ENCODE measurements at places on chromosomes 11 and 22. TPM values are rescaled to one million over a fixed set of nuclear protein-coding genes. Genes with fewer than 3 reads are reported as not detected.

KCNQ1 gene
- total RNA-seq = 2.7 TPM

SYT8 gene
- total RNA-seq = 1.2 TPM

OR51E1 gene
- total RNA-seq = 0.25 TPM

MB gene
- not detected for total RNA-seq

LPXN gene
- 24.3 TPM for total RNA-seq

HEPHL1 gene
- 1.7 TPM for total RNA-seq

APOL1 gene
- total RNA-seq = 28.5 TPM

SLC37A2 gene
- total RNA-seq = 22.6 TPM

POLR2F gene
- 57.9 TPM for total RNA-seq

TSG101 gene
- 46.4 TPM for total RNA-seq

MS4A6A gene
- total RNA-seq = 30.7 TPM

SCN3B gene
- total RNA-seq = 3.2 TPM

DNA sequence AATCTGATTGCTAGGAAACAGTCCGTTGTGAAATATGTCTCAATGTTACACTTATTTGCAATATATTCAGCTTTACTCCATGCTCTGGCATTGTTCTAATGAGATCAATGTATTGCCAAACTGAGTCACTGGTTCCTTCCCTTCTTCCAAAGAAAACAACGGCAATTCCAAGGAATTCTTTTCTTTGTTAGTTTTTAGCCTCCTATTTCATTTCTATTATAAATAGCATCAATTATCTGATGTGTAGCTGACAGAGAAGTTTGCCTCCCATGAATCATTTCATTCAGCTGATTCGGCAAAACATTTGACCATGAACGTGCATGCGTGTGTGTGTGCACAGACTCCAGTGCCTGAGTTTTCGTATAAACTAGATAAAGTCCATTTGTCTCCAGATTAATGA is 346.8 kb downstream of the ETS1 start:
- no peak for DNase-seq

- no peak for DNase-seq
Measured at GRCh38 chr22:28952857-28953256, 69.5 kb downstream of the ZNRF3 start.

- DNase-seq = no peak
Measured at GRCh38 chr22:19599004-19599403, 74.8 kb upstream of the CLDN5 start.

DNA sequence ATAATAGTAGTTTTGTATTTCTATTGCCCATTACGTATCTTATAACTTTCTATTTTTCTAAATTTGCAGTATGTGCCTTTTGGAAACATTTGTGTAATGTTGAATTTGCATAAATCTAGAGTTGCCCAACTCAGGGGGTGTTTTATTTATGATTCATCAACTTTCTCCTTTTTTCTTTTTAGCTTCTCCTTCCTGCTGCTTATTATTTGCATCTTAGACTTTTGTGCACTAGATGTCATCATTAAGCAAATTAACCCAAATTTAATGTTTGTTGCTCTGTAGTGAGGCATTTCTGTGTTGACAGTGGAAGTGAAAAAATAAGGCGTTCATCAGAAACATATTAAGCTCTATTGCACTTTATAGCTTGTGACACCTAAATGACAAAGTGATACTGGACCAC is 56.2 kb upstream of the ZBED5 start:
- DNase-seq = no peak

- no peak for DNase-seq
Measured at GRCh38 chr22:49062802-49063544, 764.7 kb downstream of the BRD1 start.

DNA sequence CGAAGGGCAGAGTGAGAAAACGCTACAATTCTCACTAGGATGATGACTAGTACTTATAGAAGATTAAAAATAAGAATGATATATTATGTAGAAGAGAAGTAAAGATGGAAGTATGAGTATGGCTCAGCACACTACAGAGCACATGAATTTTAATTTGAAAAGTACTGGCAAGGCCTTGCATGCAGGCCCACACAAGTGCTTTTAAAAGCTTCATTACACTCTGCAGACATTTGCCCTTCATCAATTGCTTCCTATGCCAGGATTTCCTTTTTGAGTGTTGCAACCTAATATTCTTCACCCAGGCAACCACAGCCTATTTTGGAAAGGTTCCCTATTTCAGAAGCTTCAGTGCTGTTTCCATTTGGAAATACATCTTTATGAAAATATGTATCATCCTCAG is 81.1 kb downstream of the LARGE2 start:
- no peak for DNase-seq

GRCh38 chr11:78850078-78850477 is 275.4 kb upstream of the NARS2 start:
- DNase-seq = no peak

GRCh38 chr11:17887779-17888178 is 125.1 kb downstream of the SERGEF start:
- no peak for DNase-seq

GRCh38 chr11:70085815-70086769 is 8.0 kb downstream of the ANO1 start:
- no peak for DNase-seq

GRCh38 chr11:118820412-118821357 is 29.7 kb upstream of the DDX6 start:
- DNase-seq = no peak

DNA sequence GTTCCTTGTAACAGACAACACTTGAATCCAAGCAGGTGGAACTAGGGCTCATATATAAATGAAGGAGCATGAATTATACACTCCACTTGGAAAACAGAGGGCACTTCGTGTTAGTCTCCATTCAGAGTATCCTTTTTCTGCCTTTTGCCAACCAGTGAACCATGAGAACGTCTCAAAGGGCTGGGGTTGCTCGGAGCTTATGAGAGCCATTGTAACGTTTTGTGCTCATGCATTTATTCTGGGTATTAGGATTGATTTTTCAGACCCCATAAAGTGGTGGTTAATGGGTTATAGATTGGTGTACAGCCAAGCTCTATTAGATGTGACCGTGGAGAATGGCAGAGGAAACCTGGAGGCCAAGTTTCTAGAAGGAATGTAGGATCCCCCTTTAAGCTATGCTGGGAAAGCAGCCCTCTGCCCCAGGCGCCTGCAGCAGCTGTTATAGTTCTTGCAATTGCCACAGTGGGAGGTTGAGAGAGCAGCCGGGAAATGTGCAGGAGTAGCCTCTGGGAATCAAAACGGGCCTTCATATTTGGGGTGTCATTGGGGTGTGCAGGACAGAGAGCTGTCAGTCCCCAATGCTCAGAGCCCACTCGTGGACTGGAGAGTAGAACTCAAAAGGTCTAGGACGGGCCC is 54.6 kb upstream of the ASPHD2 start:
- no peak for DNase-seq

DNA sequence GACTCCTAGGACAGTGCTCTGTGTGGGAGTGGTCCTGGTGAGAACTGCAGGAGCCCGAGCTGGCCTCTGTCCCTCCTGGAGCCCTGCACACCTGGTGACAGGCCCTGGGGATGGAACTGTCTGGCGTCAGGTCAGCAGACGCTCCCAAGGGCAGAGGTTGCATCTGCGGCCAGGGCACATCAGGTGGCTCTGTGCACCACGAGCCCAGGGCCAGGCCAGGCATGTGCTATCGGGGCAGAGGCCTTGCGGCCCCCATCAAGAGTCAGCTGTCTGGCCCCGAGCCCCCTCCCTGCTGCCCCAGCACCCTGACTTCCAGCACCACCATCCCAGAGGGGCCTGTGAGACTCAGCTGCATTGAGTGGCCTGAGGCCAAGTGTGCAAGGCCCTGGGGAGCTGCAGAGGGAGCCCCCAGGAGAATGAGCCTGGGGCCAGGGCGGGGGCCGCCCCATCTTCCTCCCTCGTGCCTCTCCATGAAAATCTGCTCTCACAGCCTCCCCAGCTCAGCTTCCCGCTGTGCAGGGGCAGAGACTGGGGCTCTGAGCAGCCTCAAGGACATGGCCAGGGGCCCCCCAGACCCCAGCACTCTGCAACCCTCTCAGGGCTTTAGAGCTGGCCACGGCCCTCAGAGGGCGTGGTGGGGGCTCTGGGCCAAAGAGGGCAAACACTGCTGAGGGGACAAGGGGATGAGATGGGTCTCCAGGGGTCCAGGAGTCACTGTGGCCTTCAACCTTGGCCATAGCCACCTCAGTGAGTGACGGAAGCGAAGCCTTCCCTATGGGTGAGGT is 56.4 kb downstream of the RTL6 start:
- DNase-seq = no peak

DNA sequence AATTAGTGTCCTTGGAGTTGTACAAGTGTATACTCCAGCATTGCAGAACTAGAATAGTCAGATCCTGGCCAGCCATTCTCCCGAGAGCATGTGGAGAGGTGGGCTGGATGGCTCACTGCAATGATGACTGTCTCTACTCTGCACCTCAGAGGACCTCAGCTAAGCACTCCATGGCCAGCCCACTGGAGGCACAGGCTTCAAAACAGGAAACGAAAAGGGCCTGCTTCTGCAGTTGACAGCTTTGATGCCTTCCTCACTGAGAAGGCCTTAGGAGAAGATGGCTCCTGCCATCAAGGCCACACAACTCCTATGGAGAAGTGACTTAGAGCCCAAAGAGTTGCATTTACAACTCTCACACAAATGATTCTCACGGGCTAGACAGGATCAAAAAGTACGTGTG is 9.1 kb downstream of the POLD4 start:
- DNase-seq = no peak

- DNase-seq = no peak
Measured at GRCh38 chr11:73991471-73992006, 8.9 kb upstream of the UCP2 start.

GRCh38 chr11:114142707-114143106 is 83.2 kb downstream of the ZBTB16 start:
- DNase-seq = no peak

GRCh38 chr11:124864176-124864891 is 898 bp upstream of the ROBO3 start:
- DNase-seq = no peak

- no peak for DNase-seq
Measured at GRCh38 chr11:123976770-123977560, 616 bp downstream of the OR10S1 start.

DNA sequence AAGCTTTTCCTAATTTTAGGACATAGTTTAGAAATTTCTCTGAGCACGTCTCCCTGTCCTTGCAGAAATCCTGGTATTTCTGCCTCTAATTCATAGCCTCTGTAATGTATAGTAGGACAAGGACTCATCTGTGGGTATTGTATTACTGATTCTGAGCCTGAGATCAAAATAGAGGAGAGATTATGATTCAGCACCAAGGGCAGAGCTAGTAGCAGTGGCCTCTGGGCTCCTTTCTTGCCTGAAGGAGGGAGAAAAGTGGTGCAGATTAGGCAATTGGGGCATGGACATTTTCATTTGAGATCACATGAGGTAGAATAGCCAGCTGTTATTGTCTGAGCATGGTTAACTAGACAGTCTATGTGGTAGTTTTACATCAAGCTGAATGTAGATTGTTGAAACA is 2.8 kb downstream of the MADD start:
- DNase-seq = no peak

GRCh38 chr22:41184679-41185078 is 20.4 kb upstream of the L3MBTL2 start:
- DNase-seq = no peak

DNA sequence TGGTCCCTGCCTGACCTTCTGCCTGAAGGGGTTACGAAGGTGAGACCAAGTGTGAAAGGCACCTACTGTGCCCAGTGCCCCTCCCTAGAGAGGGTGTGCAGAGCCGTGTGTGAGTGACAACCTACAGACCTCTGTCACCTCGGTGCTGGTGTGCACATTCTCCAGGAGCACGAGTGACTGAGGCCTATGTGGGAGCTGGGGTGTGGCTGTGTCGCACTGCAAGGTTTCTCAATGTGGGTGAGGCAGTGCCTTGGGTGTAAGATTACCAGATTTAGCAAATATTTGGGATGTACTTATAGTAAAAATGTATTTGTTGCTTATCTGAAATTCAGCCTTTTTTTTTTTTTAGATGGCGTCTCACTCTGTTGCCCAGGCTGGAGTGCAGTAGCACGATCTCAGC is 5.6 kb downstream of the STARD10 start:
- DNase-seq = no peak

DNA sequence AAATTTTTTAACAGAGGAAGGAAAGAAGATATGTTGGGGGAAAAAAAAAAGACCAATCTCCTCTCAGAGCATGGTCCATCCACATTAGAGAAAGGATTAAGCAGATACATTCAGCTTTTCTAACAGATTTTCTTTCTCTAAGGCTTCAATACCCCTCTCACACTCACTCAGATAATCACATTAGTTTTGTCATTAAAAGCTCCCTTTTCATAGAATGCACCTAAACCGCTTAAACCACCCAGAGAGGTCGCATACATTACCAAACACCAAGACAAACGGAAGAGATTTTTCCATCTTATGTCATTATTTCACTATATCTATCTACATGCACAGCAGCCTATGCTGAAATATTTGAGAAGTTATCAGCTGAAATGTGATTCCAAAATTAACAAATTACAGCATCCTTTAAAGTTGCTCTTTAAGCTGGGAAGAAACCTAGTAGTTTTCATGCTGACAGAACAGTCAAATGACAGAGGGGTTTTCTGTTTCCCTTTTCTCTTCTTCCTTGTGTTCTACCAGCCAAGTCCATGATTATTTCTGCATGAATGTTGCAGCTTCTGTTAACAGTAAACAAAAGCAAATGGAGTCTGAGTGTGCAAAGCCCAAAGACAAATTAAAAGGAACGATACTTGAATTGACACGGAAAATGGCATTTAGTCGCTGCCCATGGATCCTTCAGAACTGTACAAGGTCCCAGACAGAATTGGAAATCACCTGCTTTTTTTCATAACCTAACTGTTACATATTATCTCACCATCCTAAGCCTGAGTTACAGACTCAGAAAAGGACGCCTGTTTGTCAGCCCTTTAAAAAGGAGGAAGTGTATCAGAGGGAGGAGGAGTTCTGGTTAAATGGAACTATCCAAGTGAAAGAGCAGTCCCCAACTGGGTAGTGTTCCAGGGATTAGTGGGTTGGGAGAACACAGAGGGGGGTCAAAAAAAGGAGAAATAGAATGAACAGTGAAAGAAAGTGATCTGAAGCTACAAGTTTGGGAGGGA is 54.6 kb downstream of the PRCP start:
- DNase-seq = no peak
